ENCODE measurements at places on chromosomes 5 and 9. TPM values are rescaled to one million over a fixed set of nuclear protein-coding genes. Genes with fewer than 3 reads are reported as not detected.

Gene SHOC1
- not detected for total RNA-seq

Gene CARTPT
- total RNA-seq: not detected

Gene KCNMB1
- total RNA-seq: not detected

DNA sequence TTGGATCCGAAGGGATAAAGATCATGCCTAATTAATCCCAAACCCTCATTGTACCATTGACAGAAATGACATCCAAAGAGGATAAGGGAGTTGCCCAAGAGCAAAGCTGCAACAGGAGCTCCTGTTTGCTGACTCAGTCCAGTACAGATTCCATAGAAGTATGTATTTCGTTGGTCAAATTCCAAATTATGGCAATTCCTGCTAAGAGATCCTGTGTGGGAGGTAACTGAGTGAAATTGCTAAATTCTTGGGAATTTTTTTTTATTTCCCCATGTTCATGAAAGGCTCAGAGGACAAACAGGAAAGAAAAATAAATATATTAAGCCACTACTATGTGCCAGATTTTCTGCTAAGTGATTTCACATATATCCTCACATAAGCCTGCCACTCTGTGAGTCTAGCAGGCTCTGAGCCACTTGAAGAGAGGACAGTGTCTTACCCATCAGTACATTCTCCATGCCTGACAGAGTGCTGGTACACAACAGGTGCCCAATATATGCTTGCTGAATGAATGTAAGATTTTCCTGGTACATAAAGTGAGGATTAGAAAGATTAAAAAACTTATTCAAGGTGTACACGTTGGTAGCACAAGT lies 132.7 kb downstream of the GLIS3 start:
- H3K4me3 ChIP-seq: no peak overlapping the region
- no peaks in the 10 kb centered on the region for H3K36me3 ChIP-seq
- H3K4me1 ChIP-seq: peaks cover 67% of the 10 kb centered on the region
- no peak for DNase-seq
- H3K27me3 ChIP-seq: no peaks in the 10 kb centered on the region
- peak overlapping the region; percentile 32 for H3K27ac ChIP-seq

DNA sequence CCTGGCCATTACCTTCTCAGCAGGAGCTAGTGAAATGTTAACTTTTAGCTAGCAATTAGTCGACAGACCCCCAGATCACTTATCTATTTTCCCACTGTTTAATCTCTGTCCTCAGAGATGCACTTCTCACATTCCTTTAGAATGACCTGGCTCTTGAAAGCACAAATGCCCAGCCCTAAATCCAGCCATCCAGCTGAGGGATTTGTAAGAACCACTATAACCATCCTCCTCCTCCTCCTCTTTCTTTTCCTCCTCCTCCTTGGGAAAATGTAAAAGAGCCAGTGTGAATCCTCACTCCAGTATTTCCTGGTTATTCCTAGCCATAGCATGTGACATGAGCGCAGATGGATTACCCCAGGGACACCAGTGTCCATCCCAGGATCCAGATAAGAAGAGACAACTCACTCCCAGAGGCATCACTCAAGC lies 124.3 kb downstream of the ENC1 start:
- H3K4me1 ChIP-seq: peaks cover 42% of the 10 kb centered on the region
- peak; percentile 54 for DNase-seq
- no peaks in the 10 kb centered on the region for H3K36me3 ChIP-seq
- H3K27me3 ChIP-seq: no peaks in the 10 kb centered on the region
- no peak overlapping the region for H3K4me3 ChIP-seq

- H3K27me3 ChIP-seq: no peaks in the 10 kb centered on the region
- H3K4me1 ChIP-seq: no peaks in the 10 kb centered on the region
- H3K27ac ChIP-seq: no peak overlapping the region
- H3K36me3 ChIP-seq: no peaks in the 10 kb centered on the region
Observed at GRCh38 chr5:57586649-57587048, 104.0 kb upstream of the ACTBL2 start.

GRCh38 chr9:16238623-16239138 lies 631.8 kb downstream of the BNC2 start:
- H3K27ac ChIP-seq: no peak overlapping the region
- H3K4me1 ChIP-seq: peaks cover 17% of the 10 kb centered on the region
- no peaks in the 10 kb centered on the region for H3K27me3 ChIP-seq
- H3K4me3 ChIP-seq: no peak overlapping the region

Data from neural progenitor cell (in vitro differentiated cells).